ENCODE measurements at places on chromosomes 3 and 15.
A peak's percentile ranks its signal among the peaks of the same experiment; 100 is the strongest.

- no peak for DNase-seq
Measured at GRCh38 chr15:89627256-89627970, 27.9 kb downstream of the KIF7 start.

DNA sequence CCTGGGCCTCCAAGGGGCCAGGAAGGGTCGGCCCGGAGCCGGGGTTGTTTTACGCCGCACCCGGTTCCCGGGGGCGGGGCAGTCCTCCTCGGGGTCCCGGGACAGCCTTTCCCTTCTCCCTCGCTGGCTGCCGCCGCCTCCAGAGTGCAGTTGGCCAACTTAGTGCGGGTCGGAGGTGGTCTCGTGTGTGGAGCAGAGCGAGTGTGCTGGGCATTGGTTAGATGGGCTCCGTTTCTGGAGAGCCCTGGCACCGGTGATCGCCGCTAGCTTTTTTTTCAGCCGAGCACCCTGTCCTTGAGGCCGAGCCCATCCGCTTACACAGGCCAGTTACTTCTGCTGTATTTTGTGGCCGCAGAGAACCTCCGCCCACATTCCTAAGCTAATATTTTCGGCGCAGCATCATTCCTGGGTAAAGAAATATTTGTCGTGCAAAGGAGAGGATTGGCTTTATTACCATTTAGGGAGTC, 585 bp downstream of the KIF23 start:
- DNase-seq = peak; percentile 81

DNA sequence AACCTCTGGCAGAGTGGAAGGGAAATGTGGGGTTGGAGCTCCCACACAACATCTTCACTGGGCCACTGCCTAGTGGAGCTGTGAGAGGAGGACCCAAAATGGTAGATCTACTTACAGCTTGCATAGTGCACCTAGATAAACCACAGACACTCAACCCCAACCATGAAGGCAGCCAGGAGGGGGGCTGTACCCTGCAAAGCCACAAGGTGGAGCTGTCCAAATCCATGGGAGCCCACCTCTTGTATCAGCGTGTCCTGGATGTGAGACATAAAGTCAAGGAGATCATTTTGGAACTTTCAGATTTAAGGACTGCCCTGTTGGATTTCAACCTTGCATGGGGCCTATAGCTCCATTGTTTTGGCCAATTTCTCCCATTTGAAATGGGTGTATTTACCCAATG, 20.9 kb downstream of the TP63 start:
- DNase-seq = no peak

GRCh38 chr3:186983659-186984058, 53.3 kb downstream of the ST6GAL1 start:
- no peak for DNase-seq

DNA sequence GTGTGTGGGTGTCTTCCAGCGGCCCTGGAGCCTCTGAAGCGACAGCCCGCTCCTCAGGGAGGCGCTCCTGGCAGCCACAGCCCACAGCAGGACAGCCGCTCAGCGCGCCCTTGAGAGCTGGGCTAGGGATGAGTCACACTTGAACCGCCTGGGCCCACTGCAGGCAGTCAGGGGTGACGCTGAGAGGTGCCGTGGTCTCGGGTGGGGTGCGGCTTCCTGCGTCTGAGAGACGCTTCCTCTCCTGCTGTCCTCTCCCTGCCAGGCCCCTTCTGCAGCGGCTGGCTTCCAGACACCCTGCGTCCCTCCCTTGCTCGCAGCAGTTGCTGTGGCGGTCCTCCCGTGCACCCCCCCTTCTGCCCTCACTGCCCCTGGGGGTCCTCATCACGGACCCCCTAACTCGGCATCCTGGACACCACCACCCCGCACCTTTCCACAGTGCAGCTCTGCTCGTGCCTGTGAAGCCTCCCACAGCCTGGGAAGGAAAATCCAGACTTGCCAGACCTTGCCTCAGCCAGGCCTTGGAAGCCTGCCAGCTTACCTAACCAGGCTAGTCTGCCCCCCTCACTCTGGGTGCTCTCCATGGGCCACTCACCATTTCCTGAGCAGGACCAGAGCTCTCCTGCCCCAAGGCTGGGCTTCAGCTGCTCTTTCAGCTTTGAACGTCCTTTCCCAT, 1.1 kb upstream of the SPTBN5 start:
- DNase-seq = no peak

DNA sequence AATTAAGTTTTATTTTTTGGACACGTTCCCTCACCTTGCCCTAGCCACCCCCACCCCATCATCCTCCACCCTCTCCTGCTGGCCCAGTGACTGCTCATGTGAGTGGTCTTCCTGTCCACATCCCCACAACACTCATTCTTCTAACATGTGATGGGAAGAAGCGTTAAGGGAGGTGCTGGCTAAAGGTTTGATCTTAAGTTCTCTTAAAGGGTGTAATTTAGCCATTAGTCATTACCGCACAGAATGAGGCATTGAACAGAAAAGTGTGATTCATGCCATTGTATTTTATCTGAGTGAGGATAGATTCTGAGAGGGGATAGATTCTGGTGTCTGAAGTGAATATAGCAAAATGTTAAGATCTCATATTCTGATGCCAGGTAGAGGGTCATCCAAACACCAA, 272.9 kb upstream of the TPM1 start:
- DNase-seq = no peak

Measured in AG09319 (cell line).